ENCODE measurements at places on chromosomes 2 and 18. TPM values are rescaled to one million over a fixed set of nuclear protein-coding genes. Genes with fewer than 3 reads are reported as not detected.

- no peak for DNase-seq
Measured at GRCh38 chr18:3069671-3070433, 56.9 kb upstream of the LPIN2 start.

DNA sequence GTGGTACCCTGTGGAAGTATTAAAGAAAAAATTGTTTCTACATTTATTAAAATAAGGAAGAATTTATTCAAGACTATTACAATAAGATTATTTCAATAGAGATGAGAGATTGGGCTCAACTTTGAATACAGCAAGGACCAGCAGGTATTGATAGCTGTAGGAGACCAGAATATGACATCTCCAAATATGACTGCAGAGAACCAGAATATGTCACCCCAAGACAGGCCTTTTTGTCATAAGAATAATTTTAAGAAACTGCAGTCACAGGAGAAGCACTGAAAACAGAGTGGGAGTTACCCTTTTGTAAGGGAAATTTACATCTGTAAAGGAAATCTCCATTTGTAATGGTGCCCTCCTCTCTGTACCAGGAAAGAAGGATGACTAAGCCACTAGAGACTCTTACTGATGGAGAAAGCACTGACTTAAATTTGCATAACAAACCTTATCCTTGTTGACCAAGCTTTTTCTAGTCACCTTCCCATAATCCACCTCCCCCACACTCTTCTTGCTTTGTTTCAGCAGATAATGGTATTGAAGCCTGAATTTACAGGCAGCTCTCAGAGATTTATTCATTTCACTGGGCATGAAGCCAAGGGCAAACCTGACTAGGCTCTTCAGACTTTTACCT is 145.1 kb upstream of the RMP24 start:
- DNase-seq: no peak

The IMPA2 gene
- 31.8 TPM for total RNA-seq

DNA sequence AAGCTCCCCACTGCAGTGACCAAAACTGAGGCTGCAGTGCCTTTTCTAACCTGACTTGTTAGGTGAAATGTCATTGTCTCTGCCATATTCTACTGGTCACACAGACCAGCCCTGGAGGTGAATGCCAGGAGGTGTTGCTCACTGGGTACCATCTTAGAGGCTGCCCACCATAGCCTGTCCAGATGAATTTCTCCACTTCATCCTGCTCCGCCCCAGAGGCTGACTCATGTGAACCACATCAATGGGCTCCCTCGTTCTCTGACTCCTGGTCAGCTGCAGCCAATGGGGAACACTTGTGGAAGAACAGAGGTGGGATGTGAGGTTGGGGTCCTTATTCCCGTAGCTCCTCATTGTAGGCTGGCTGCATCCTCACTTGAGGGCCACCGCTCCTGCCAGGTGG is 3.4 kb upstream of the NARS1 start:
- no peak for DNase-seq

The MDH1B gene
- 0.19 TPM for total RNA-seq

The STK39 gene
- 40.5 TPM for total RNA-seq

All from mesenteric fat pad (tissue), 1 donor.